ENCODE measurements at places on chromosomes 6 and 20.

- DNase-seq, result no peak
These were observed 572 bp upstream of the ZDHHC14 start for GRCh38 chr6:157380458-157380778.

- DNase-seq, result no peak
These were observed 313.7 kb upstream of the TBX18 start for GRCh38 chr6:85078058-85078457.

GRCh38 chr20:44714701-44715498, at the start of gene CCN5:
Gene CCN5, plus strand, starts transcription at chr20:44715369. Its CDS starts 22 bp downstream, at chr20:44715391.
- no peak for DNase-seq

DNA sequence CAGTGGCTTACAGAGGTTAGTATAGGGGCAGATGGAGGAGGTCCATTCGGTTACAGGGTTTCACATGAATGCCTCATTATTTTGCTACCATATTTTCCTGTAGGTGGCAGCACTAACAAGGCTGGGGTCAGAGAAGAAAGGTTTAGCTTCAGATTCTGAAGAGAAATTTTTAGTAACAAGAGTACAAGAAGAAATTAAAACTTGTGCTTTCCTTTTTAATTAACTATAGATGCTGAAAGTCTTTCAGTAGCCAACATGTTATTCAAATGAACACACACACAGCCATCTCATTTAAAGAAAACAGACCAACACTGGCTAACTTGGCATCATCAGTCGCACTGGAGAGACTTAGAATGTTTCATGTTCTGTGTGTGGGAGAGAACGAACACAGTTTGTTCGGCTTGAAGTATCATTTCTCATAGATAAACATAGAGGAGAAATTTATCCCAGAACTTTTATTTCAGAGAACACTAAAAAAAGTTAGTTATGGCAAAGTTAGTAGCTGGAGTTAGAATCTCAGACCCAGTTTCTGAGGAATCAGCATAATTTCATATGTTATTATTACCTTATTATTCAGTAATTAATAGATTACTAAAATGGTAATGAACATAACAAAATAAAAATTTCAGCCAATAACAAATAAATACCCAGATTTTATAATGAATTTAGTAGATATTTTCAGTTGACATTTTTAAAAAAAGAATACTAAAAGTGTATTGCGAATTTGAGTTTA, 314.0 kb upstream of the RSPO3 start:
- DNase-seq, result peak; percentile 58

DNA sequence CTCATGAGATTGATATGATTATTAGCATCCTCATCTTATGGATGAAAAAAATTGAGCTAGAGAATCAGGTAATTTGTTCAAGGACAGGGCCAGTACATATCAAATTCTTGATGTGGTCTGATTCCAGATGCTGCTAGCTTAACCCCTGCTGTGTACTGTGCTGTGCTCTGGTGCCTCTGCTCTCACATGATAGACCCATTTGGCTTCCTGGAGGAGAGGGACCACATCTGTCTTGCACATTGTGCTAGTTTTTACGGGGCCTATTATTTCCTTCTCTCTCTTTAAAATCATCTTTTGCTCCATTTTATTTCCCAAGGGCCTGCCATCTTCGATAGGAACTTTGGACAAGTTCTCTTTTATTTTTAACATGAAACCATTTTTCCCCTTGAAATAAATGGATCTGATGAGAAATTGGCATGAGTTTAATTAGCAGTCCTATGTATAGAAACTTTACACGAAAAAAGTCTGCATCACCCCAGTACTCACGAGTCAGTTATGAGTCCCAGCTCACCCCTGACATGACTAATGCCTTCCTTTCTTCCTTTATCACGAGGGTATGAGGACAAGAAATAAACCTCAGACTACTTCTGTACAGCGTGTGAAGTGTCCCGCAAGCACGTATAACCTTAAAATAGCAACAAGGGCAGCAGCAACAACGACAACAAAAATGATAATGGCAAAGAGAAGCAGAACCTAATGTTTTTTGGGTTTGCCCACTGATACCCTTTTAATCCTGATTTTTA, 26.5 kb downstream of the CD109 start:
- DNase-seq, result peak; percentile 81

DNA sequence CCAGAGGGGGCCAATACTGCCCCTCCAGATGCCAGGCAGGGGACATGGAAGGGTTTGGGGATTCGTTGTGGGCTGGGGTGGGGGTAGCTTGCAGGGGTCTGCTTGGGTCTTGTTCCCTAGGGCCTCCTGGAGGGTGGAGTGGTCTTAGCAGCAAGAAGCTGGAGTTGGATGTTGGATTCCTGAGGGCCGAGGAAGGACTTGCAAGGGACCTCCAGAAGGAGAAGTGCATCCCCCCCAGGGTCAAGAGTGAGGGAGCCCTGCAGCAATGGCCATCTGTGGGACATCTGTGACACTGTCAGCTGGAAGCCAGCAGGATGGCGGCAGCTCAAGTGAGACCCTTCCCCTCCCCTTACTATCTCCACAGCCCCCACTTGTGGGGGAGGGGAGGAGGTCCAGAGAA, 25.4 kb upstream of the CCN5 start:
- no peak for DNase-seq

GRCh38 chr6:134379076-134379475, 61.2 kb upstream of the SGK1 start:
- DNase-seq, result peak; percentile 89

- no peak for DNase-seq
These were observed 64.7 kb downstream of the SAMD3 start for GRCh38 chr6:130158056-130158455.

GRCh38 chr6:129695373-129696027, 14.5 kb downstream of the ARHGAP18 start:
- peak; percentile 62 for DNase-seq

DNA sequence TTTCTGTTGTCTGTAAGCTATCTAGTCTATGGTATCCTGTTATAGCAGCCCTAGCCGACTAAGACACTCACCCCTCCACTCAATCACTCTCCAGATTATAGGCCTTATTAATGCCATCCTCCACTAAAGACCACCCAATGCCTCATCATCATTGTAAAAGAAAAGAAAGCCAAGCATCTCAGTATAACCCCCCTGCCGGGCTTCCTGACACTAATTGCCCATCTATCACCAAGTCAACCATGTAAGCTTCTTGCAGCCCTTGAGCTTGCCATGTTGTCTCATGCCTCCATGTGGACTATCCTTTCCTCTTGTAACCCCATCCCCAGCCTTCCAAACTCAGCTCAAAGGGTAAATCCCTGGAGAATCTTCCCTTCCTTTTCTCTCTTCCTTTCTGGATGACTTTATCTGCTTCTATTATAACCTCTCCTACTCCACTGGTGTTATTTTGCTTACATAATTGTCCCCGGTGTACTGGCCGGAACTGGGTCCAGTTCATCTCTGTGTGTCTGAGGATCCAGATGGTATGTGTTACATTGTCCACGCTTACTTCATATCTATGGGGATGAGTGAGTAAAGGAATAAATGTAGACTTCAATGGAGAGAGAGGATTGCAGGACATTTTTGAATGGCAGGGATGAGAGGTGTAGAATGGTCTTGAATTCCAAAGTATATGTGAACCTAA, 202.9 kb upstream of the SOX4 start:
- DNase-seq, result no peak

DNA sequence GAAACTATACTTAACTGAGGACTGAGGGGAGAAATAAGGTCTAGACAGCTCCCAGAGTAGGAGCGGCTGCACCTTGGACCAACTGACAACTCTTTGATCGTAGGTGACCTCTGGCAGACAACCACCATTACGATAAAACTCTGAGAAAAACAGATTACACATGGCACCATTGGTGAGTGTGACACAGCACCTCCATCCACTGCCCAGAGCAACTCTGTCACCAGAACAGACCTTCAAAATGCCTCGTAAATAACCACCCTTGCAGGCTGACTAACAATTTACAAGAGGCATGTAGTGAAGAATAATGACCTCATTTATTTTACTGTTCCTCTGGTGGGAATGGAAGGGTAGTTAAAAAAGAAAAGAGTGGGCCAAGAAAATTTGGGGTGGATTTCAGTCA, 64.2 kb downstream of the F13A1 start:
- DNase-seq, result no peak

DNA sequence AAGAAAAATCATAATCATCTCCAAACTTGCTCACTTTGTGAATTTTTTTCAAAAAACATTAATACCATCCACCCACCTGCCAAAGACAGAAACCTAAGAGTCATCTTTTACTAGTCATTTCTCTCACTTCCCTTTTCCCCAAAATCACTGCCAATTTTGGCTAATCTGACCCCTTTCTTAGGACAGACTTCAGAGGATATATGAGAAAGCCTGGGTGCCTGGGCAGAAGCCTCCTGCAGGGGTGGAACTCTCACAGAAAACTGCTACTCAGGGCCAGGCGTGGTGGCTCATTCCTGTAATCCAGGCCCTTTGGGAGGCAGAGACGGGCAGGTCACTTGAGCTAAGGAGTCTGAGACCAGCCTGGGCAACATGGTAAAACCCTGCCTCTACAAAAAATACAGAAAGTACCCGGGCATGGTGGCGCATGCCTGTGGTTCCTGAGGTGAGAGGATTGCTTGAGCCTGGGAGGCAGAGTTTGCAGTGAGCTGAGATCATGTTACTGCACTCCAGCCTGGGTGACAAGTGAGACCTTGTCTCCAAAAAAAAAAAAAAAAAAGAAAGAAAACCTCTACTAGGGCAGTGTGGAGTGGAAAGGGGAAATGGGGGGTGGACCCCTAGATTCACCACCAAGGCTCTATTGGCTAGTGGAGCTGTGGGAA, 3.8 kb downstream of the DEK start:
- peak; percentile 92 for DNase-seq

- DNase-seq, result no peak
These were observed 89.9 kb upstream of the MTHFD1L start for GRCh38 chr6:150775415-150776203.

DNA sequence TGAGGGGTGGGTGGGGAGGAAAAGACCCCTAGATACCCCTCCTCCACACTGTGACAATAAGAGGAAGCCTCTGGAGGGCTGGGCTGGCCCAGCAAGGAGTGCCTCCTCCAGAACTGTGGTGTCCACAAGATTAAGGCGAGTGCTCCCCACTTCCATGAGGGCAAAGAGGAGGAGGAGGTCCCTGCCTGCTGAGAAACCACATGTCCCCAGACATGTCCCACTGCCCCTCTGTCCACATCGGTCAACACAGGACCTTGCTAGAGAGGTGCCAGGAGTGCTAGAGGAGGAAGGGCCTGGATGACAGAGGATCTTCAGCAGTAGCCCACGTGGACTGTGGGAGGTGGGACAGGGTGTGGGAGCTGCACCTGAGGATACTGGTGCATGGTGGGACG, 3.1 kb downstream of the RAET1G start:
- no peak for DNase-seq

DNA sequence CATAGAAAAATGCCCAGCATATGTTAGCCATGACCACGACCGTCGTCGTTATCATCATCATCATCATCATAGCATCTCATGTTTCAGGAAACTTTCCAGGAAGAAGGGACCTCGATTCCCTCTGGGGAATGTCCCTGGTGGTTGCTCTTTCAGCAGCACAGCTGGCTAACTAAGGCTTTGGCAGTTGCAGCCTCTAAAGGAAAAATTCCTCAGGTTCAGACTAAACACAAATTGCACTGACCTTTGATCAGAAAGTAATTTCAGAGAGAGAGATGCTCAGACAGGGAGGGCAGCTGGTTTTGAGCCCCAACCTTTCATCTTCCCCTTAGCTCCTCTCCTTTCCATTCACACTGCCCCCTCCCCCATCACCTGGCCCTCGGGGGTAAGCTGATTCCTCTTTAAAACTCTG, 5.6 kb upstream of the CFB start:
- DNase-seq, result no peak

DNA sequence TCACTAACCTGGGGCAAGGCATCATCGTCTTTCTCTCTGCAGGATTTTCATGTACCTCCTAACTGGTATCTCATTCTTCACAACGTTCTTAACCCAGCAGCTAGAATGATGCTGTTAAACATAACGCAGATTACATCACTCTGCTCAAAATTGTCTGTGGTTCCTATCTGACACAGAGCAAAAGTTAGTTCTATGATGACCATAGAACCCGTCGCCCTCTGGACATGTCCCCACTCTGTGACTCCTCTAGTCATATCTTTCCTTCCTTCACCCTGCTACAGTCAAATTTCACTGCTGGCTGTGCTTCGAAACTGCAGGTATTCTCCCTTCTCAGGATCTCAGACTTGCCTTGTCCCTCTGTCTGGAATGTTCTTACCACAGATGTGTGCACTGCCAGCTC, 87.4 kb upstream of the TPD52L1 start:
- DNase-seq, result no peak

GRCh38 chr6:92684386-92684785, 735.0 kb downstream of the EPHA7 start:
- no peak for DNase-seq

DNA sequence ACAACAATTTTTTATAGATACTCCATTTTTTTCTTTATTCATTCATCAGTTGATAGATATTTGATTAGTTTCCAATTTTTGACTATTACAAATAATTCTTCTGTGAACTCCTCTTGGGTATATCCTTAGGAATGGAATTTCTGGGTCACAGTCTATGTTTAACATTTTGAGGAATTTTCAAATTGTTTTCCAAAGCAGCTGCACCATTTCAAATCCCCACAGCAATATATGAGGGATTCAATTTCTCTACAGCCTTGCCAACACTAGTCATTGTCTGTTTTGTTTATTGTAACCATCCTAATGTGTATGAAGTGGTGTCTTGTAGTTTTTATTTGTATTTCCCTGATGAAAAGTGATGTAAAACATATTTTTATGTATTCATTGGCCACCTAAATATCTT, 320.3 kb upstream of the DEFB112 start:
- DNase-seq, result no peak

DNA sequence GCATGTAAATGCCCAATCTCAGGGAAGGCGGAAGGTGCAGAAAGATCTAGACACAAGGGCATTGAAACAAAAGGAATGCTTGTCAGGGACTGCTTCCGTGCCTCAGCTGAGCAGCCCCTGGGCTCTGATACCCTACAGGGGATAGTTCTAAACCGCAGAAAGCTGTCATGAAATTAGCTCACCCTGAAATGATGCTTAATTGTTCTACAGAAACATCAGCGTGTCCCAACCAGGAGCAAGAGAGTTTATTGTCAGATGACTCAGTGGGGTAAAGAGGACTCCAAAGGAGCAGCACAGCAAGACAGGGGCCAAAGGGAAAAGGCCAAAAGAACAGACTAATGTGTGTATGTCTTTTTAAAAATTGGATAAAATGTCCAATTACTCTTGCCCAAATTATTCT, 258.4 kb upstream of the JARID2 start:
- no peak for DNase-seq

- no peak for DNase-seq
These were observed 62.7 kb downstream of the COL12A1 start for GRCh38 chr6:75143191-75143590.

- DNase-seq, result no peak
These were observed 184.3 kb downstream of the SOX4 start for GRCh38 chr6:21777846-21778245.

- DNase-seq, result no peak
These were observed 571.2 kb downstream of the QKI start for GRCh38 chr6:163985710-163986109.
